ENCODE measurements at places on chromosomes 2 and 18. TPM values are rescaled to one million over a fixed set of nuclear protein-coding genes. Genes with fewer than 3 reads are reported as not detected.

DNA sequence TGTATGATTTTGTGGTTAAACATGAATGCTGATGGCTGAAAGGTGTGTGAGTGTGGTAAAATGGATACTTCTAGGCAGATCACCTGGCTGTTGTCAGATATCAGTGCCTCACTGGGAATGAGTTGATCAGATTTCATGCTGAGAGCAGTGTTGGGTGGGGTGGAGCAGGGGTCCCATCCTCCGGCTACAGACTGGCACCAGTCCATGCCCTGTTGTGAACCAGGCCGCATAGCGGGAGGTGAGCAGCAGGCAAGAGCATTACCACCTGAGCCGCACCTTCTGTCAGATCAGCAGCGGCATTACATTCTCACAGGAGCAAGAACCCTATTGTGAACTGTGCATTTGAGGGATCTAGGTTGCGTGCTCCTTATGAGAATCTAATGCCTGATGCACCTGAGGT lies 78.7 kb downstream of the GLI2 start:
- DNase-seq: no peak

The ALPG gene
- 65.3 TPM for total RNA-seq

The GAL3ST2 gene
- total RNA-seq: 1.6 TPM

The COL4A3 gene
- total RNA-seq: 0.18 TPM

All from Panc1 (cell line).